Progenitor cell of endocrine pancreas (in vitro differentiated cells): ENCODE measurements at places on chromosomes 4 and X.

GRCh38 chrX:42776195-42776594, 1.8 kb downstream of the PPP1R2C start:
- no peak for DNase-seq

GRCh38 chrX:10617999-10618351, 2.4 kb downstream of the MID1 start:
- no peak for DNase-seq

GRCh38 chr4:37769391-37769989, 57.0 kb upstream of the PGM2 start:
- DNase-seq = no peak

- DNase-seq = peak; percentile 39
Observed at GRCh38 chr4:148445071-148445859, 3.1 kb upstream of the NR3C2 start.

DNA sequence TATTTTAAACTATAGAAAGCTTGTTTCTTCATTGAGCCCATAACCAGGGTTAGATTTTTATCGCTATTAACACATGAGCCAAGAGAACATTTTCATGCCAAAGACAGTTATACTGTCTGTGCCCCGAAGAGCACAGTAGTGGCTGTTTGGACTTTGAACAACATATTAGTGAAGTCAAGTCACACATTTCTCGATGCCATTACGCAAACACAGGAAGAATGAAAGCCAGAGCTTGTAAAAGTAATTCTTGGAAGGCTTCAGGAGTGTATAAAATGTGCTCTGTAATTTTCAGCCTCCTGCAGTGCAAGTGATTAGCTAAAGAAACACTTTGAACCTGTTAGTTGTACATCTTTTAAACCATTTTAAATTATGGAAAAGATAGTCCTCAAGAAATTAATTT, 590.7 kb upstream of the PITX2 start:
- DNase-seq = no peak

DNA sequence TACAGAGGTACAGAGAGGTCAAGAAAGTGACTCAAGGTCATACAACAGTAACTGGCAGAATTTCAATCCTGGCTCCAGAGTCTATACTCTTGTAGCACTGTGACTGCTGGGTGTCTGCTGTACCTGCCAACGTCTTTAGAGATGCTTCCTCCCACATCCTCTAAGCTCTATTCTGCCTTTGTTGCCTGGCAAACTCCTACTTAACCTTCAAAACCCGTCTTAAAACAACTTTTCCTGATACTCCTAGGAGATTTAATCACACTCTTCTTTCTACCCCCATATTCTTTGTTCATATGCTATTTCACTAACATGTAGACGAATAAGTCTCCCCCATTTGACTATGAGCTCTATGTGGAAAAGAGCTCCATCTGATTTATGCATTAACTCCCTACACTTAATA, 16.8 kb downstream of the APBB2 start:
- DNase-seq = no peak

DNA sequence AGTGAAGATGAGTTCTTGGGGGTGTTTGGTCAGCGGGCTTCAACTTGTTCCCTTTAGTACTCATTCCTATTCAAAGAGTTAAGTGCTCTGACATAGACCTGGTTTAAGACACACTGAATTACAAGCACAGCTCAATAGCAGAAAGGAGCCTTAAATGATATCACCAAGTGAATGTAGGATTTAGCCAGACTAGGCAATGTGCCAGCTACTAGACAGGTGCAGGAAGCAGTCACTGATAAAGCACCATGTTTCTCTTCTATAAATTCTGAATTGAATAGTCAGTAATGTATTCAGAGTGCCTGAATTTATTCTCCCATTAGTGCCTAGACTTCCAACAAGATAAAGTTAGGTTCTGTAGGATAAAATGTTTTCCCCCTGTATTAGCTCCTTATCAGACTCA, 63.6 kb downstream of the ASB9 start:
- no peak for DNase-seq

DNA sequence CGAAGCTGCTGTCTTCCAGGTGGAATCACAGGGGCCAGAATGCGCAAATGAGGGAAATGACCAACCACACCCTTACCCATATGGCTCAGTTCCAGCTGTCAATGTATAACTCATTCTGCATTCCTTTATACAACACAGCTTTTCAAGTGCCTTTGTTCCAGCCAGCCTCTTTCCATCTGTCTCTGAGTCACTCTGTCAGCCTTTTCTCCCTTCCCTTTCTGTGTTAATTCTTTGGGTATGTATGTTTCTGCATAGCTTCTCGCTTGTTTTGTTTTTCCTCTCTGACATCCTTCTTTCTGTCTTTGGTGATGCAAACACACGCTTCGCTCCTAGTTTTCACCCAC, 54.5 kb downstream of the RS1 start:
- DNase-seq = no peak

GRCh38 chr4:68338625-68339024, 11.3 kb downstream of the YTHDC1 start:
- DNase-seq = no peak

DNA sequence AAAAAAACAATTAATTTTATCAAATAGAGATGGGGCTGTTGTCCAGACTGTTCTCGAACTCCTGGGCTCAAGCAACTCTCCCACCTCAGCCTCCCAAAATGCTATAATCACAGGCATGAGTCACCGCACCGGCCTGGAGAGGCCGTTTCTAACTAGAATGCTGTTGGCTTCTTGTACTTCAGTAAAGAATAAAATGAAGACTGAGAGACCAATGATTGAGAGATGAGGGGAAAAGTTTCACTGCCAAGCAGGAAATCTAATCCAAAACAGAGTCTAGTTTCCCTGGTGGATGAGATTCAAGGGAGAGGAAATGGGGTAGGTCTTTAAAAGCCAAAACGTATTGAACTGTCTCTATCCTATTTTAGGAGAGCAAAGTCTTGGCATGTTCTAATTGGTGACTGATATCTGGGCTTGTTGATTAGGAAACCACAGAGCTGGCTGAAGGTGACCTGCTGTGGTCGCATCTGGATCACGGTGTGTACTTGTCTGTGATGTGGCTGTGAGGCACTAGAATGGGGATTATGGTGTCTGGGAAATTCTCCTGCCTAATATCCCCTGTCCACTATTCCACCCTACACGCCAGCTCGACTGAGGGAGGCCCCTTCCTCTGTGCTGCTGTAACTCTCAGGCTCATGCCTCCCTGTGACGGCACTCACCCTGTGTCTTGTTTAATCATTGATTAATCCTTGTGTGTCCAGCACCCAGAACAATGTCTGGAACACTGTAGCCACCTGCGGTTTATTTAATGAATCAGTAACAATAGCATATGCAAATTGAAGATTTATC, 15.0 kb upstream of the TRIM2 start:
- DNase-seq = no peak

- DNase-seq = no peak
Observed at GRCh38 chrX:15345976-15346375, 10.7 kb upstream of the PIGA start.

DNA sequence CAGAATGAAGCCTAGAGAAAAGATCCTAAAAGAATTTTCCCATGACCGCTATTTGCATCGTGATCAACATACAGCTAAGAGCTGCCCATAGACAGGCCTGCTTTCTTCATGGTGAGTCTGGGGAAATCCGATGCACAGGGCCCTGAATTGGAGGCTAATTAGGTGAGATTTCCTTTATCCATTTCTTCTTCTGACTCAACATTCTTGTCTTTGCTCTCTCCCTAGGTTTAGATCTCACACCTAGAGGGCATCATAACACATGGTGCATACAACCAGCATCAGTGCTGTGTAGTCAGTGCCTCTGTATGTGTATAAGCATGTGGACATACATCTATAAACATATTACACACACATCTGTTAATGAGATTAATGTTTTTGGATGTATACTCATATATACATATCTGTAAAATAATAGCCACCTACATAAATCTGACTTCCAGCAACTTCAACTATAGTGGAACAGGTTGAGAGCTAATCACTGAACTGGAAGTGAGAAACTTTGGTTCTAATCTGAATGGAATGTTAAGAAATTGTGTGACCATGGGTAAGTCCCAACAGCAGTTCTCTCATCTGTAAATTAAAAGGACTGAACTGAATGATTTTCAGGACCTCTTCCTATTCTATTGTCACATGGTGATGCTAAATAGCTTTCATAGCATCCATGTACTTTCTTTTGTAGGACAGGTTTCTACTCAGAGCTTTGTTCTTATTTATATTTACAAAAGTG, 17.5 kb downstream of the GATB start:
- no peak for DNase-seq

- no peak for DNase-seq
Observed at GRCh38 chr4:179465131-179465797, 2023.0 kb upstream of the AGA start.

DNA sequence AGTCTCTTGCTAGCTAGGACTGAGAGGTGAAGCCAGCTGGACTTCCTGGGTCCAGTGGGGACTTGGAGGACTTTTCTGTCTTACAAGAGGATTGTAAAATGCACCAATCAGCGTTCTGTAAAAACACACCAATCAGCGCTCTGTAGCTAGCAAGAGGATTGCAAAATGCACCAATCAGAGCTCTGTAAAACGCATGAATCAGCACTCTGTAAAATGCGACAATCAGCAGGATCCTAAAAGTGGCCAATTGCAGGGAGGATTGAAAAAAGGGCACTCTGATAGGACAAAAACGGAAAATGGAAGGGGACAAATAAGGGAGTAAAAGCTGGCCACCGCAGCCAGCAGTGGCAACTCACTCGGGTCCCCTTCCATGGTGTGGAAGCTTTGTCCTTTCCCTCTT, 65.6 kb upstream of the DUSP21 start:
- DNase-seq = no peak

- DNase-seq = no peak
Observed at GRCh38 chr4:17030543-17030942, 132.1 kb upstream of the LDB2 start.

DNA sequence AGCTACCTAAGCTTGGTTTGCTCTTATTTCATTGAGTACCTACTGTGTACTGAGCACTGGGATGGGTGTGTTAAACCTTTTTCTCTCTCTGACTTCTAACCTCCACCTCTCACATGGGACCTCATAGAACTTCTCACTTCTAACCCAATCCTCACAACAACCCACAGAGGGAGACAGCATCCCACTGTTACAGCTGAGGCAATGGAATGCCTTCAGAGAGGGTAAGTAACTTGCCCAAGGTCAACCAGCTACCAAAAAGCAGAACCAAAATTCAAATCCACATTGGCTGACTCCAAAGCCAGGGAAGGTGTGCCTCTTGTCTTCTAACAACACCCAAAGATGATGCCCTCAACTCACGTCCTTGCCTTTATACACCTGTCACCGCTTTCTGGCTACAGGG, 5.4 kb downstream of the SEL1L3 start:
- DNase-seq = no peak

- no peak for DNase-seq
Observed at GRCh38 chr4:31051151-31051550, 331.0 kb downstream of the PCDH7 start.

GRCh38 chr4:136867465-136867864, 664.8 kb downstream of the PCDH18 start:
- no peak for DNase-seq

- DNase-seq = no peak
Observed at GRCh38 chr4:66235876-66236275, 565.6 kb upstream of the EPHA5 start.

DNA sequence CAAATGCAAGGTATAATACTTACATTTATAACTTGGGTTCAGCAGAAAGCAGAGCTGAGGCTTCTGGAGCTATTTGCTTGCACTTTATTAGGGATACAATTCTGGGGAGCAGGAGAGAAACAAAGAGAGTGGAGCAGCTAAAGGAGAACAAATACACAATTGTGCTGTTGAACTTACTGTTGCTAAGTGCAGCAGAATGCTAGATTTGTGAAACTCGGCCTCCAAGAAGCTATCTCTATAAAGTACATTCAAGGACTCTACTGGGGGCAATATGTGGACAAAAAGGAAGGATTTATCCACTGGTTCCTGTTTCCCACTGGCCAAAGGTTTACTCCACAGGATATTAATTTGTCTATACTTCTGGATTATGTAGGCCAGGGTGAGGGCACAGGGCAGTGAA, 86.8 kb downstream of the PPP1R2C start:
- DNase-seq = no peak

GRCh38 chr4:96170198-96170597, 330.3 kb downstream of the PDHA2 start:
- DNase-seq = no peak

- no peak for DNase-seq
Observed at GRCh38 chr4:20297783-20298182, 46.1 kb downstream of the SLIT2 start.

DNA sequence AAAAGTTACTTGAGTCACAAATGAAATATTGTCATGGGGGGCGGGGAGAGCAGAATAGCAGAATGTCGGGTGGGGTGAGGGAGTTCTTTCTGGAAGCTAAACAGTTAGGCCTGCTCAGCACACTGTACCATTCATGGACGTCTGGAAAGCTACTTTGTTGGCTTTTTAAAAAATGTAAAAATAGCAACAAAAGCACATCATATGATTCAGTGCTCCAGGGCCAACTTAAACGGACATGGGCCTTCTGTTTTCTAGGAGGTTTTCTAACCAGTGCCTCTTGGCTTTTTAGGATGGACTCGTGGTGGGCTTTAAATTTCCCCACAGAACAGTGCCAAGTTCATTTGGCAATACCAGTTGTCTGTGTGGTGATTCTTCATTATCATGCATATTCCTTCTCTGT, 57.4 kb upstream of the CLCN4 start:
- no peak for DNase-seq

DNA sequence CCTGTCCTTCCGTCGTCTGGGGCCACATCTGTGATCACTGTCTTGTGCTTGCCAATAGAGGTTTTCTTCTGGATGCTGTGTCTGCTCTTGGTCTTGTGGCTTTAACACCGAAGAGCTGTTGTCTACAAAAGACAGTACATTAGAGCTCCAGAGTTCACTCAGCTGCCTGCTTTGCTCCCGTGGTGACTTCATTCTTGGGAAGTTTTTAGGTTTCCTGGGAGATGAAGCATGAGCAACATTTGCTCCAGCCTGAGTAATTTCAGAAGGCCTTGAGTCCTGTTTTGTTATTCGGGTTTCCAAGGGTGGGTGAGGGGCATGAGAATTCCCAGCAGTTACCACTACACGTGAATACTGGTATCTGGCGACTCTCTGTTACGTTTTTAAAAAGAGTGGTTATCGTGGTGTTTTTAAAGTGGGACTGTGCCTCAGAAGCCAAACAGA, 189.2 kb downstream of the SHROOM3 start:
- DNase-seq = no peak

DNA sequence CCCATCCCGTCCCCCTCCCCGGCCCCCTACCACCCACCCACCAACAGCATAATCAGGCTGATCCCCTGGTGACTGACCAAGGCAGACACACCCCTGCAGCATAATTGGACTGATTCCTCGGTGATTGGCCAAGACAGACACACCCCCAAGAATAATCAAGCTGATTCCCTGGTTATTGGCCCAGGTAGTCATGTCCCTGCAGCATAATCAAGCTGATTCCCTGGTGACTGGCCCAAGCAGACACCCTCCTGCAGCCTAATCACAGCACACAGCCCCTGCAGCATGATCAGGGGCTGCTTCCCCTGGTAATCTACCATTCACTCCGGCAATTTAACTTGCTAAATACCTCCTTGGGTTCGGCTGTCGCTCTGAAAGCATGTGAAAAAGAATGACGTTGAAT, 47.5 kb upstream of the STS start:
- DNase-seq = no peak
